ENCODE measurements at places on chromosomes 11 and 22. TPM values are rescaled to one million over a fixed set of nuclear protein-coding genes. Genes with fewer than 3 reads are reported as not detected.

The C22orf31 gene
- not detected for total RNA-seq

The PRODH gene
- total RNA-seq = 0.44 TPM

The GP1BB gene
- 2.1 TPM for total RNA-seq

The RAG2 gene
- total RNA-seq = not detected

The CBY1 gene
- 14.0 TPM for total RNA-seq

The PKP3 gene
- total RNA-seq = 1.3 TPM

The MYRF gene
- 6.4 TPM for total RNA-seq

The HEPN1 gene
- total RNA-seq = not detected

The RCOR2 gene
- total RNA-seq = 1.6 TPM

All from placental pericyte (primary cell).